HEK293T (cell line): ENCODE measurements at places on chromosomes 12 and 14.
A peak's percentile ranks its signal among the peaks of the same experiment; 100 is the strongest.

GRCh38 chr12:89345376-89345775, 6.9 kb downstream of the DUSP6 start:
- no peak for DNase-seq

GRCh38 chr14:94398536-94398935, 10.1 kb upstream of the SERPINA1 start:
- no peak for DNase-seq

DNA sequence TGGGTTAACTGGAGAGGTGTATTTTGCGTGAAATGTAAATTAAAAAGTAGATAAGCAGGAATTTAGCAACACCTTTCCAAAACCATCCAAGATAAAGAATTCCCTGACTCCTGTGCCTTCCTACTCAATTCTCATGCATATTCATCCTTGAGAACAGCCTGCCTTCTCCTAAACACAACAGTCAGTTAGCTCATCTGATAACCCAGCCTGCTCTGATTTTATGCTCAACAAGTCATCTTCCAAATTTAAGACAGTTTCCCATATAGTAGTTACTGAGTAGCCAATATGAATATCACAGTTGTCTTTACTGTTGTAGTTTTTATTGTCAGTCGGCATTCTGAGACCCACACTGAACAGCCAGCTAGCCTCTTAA, 27.1 kb downstream of the CPNE8 start:
- no peak for DNase-seq

DNA sequence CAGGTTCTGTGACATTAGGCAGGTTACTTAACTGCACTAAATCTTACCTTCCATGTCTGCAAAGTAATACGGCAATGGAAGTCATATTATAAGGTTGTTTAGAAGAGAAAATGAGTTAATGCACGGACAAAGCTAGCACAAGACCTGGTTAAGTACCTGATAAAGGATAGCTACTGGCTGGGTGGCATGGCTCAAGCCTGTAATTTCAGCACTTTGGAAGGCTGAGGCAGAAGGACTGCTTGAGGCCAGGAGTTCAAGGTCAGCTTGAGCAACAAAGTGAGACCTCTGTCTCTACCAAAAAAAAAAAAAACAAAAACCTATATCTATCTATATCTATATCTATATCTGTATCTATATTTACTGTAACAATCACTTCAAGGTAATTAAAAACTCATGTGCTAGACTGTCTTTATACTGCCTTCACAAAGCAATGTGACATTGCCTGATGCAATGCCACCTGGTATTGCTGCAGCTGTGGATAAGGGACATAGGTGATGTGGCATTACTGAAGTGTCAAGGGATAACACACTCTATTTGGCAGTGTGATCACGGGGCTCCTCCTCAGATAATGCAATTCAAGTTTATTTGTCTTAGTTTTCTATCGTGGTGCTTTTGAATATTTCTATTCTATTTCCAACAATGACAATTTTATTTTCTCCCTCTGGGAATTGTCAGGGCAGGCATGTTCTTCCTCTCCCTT, 107.1 kb downstream of the PAX9 start:
- no peak for DNase-seq

DNA sequence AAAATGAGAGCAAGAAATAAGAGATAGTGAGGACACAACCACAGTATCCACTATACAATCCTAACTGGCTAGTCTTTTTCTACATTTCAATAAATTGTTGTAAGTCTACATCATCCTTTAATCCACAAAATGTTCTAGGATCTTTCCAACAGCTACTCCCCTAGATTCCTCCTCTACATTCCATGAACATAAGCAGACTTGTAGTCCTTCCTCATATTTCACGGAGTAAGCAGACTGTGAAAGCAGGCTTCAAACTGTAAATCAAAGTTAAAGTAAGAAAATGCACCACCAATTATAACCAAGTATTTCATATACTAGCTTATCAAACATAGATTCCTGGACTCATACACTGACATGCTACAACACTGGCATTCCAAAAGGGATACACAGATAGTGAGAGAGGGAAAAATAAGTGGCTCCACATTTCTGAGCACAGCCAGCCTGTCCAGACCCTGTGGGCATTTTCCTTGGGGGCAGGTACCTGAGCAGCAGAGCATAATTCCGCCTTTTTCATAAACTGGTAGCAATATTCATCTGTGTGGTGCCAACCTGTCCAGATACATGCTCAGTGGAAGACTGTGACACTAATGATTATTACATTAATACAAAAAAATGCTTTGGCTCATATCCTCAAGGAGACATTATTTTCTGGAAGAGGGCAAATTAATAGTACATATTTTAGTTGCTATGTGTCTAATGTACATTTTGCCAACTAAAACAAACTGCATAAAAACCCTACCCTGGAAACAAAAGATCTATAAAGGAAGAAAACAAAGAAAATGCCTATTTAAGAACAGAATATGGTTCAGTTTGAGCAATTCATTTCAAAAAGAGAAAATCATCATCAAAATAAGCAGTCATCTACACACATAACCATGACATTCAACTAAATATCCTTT, 113.3 kb upstream of the FSCB start:
- DNase-seq = no peak

DNA sequence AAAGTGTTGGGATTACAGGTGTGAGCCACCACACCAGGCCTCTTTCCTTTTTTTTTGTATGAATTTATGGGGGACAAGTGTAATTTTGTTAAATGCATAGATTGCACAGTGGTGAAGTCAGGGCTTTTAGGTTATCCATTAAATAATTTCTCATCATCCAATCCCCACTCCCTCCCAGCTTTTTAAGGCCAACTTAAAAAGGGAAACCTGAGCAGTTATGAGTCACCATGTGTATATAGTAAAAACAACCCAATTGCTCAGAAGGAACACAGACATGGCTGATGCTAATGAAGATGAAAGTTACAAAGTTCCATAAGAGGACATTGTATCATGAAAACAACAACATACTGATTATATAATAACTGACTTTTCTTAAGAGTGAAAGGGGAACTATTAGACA, 25.6 kb upstream of the ARID2 start:
- no peak for DNase-seq

- no peak for DNase-seq
These were observed 53.4 kb downstream of the SLC16A7 start for GRCh38 chr12:59649203-59649602.

- no peak for DNase-seq
These were observed 126.4 kb upstream of the PLEKHA5 start for GRCh38 chr12:19003141-19003540.

- DNase-seq = no peak
These were observed 1838.6 kb upstream of the SEL1L start for GRCh38 chr14:83372271-83372670.

GRCh38 chr14:61559641-61560201, 135.6 kb upstream of the HIF1A start:
- peak; percentile 81 for DNase-seq

GRCh38 chr14:55609681-55610080, 29.7 kb downstream of the KTN1 start:
- no peak for DNase-seq

DNA sequence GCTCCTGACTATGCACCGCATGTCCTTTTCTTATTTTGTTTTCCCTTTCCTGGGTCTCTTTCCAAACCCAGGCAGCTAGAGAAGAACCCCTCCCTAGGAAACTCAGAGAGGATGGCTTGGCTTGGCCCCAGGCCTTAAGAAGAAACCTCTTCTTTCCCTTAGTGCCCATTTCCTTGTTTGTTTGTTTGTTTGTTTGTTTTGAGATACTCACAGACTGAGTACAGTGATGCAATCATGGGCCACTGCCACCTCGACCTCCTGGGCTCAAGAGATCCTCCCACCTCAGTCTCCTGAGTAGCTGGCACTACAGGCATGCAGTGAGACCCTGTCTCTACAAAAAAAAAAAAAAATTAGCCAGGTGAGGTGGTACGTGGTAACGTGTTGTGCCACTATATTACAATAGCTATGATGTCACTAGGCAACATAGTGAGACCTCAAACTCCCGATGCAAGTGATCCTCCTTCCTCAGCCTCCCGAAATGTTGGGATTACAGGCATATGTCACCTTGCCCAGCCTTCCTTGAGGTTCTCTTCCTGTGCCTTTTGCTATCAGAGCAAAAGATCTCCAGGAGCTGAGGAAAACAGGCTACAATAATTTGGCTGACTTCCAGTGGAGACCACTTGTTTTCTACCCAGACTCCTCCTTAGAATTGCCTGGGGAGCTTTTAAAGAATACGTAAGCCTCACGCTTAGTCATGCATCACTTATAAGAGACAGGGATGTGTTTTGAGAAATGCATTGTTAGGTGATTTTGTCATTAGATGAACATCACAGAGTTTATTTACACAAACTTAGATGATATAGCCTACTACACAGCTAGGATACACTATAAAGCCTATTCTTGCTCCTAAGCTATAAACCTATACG, 34.5 kb upstream of the LGALS3 start:
- no peak for DNase-seq

GRCh38 chr14:50062438-50063085, 53.8 kb downstream of the VCPKMT start:
- DNase-seq = peak; percentile 42

DNA sequence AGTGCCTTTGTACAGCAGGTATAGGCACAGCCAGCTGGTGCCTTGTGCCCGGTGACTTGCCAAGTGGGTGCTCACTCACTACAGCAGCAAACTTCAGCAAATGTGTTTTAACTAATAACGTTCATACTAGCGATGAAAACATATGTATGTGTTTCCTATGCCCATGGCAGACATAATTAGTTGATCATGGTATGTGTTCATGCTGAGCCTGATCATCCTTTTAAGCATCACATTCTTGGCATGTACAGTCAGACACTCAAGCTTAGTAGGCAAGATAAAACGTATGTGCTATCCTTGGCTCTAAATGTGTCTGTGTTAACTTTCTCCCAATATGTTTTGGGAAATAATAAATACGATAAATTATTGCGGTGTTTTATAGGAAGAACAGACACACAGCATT, 55.6 kb downstream of the RASSF8 start:
- DNase-seq = no peak

DNA sequence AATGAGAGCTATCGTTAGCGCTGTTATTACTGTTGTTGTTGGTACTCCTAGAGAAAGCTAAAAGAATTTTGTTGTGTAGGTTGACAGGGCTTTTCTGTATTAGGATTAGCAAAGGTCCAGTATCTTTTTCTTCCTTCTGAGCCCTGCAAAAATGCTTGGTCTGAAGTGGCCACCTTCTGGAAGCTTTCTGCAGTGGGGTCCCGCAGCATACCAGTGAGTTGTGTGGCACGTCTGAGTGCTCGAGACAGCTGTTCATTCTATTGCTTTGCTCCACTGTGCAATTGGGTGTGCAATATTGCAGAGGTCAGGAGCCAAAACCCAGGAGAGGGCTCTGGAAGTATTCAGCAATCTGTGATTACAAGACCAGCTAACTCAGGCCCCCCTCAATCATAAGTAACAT, 57.1 kb downstream of the CCDC60 start:
- no peak for DNase-seq

- no peak for DNase-seq
These were observed 21.7 kb upstream of the KICS2 start for GRCh38 chr12:64243809-64244208.

GRCh38 chr12:11500188-11500860, 105.0 kb upstream of the PRB2 start:
- peak; percentile 77 for DNase-seq

DNA sequence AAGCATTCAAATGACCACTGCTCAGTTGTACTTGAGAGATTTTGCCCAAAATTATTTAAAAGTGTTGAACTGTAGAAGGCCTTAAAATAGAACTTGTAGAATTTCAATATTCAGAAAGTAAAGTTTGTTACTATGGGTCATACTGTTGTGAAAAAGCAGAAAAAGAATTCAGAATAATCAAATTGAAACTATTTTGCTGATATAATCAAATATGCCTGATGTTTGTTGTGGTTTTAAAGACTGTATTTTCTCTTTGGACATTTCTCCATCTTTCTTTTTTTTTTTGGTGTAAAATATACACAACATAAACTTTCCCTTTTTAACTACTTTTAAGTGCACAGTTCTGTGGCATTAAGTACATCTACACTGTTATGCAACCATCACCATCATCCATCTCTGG, 374.7 kb downstream of the APAF1 start:
- DNase-seq = no peak

DNA sequence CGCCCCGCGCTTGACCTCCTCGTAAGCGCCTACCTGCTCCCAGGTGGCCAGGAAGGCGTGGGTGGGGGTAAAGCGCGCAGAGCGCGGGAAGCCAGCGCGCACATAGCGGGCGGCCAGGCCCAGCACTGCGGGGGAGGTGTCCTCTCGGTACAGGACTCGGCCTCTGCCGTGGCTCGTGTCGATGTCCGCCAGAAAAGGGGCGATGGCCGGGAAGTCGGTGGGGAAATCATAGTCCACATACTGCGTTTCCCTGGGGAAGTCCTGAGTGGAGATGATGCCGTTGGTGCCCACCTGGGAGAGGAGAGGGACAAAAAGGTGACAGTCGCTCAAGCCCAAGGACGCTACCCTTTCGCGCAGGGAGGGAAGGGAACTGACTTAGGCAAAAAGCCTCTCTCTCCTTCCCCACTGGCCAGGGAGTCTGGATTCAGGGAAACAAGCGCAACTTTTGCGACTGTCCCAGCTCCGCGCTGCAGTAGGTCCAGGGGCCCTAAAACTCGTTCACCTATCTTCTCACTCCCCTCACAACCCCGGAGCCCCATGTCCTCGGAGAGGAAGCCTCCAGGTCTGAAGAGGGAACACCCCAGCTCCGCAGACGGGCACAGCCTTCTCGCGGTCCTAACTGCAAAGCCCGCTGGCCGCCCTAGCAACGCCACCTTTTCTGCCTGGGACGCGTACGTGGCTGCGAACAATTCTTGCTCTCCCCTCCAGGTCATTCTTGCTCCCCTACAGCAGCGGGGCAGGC, 815 bp downstream of the NID2 start:
- DNase-seq = peak; percentile 47

DNA sequence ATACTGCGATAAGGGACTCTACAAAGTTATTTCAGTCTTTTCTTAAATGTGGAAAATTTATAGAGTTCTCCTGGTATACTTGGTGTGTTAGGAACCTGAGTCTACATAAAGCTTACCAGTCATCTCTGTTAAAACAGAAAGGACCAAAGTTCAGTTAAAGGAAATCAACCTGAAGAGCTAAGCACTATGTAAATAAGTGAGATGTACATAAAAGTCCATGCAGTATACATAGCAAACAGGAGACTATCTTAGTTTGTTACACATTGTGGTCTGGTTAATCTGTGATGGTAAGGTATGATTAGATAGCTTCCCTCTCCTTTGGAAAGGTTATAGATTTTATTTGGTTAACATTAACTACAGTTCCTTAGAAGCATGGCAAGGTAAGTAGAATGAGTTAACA, 75.9 kb downstream of the ATP2B1 start:
- DNase-seq = no peak

GRCh38 chr12:38825006-38825405, 80.4 kb downstream of the CPNE8 start:
- no peak for DNase-seq

GRCh38 chr12:81077686-81078441, at the start of gene ACSS3:
Gene ACSS3 (plus strand): TSS chr12:81078079. CDS start chr12:81078121, 42 bp downstream.
- peak; percentile 43 for DNase-seq
